ENCODE measurements at places on chromosomes 2 and 18.

DNA sequence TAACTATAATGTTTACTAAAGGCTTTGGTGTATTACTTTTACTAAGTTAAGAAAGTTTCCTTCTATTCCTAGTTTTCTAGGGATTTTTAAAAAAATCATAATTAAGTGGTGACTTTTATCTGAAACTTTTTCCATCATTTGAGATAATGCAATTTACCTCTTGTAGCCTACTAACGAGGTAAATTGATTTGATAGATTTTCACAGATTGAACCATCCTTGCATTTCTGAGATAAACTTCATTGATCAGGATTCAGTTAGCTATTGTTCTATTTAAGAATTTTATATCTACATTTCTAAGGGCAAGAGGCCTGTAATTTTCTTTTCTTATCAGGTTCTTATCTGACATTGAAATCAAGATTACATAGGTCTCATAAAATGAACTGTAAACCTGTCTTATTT, 178.1 kb downstream of the MIB1 start:
- DNase-seq, result no peak

DNA sequence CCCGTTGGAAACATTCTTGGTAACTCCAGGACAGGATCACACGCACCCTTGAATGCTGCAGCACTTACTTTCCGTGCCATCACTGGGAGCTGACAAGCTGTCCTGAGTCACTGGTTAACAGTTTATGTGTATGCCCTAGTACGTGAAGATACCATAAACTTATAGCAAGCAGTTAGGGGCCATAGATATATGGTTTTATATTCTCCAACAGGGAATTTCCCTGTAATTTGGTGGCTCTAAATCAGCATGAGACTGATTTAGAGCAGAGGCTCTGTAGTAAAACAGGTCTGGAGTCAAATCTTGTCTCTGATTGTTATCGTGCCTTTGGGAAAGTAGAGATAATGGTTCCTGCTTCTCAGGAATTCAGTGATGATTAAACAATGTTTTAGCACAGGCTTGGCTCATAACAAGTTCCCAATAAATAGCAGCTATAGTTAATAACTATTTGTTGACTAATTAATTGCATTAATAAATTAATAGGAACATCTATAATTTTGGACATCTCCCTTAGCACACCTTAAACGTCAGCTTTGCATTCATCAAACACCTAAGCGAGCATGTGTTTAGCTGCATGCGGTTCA, 215.2 kb downstream of the VAPA start:
- DNase-seq, result no peak

- no peak for DNase-seq
Observed at GRCh38 chr2:120769787-120770120, 34.1 kb downstream of the GLI2 start.

DNA sequence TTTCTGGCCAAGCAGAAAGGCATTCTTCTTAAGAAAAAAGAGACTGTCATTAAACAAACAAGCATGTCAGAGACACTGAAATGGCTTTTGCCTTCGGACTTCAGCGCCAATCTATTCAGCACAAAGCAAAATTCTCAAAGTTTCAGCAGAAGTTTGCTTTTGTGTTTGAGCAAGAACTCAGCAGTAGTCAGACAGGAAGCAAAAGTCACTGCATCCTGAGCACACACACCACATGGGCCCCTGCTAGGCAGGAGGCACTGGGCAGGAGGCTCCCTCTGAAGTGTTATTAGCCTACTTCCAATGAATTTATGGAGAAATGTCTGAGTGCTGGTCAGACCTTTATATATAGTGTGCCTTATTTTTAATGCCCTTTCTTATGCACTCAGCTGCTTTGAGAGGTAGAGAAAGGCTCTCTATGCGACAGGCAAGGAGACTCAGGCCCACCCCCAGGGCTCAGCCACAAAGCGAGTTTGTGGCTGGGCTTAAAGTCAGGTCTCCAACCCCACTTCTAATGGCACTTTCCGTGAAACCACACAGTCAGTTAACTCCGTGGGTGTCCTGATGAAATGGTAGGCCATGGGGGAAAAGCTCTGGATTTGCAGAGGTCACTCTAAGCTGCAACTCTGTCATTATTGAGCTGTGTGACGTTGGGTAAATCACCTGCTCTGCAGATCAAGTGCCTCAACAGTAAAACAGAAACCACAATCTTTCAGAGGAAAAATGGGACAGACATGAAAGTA, 161.0 kb upstream of the TMEM200C start:
- DNase-seq, result no peak

DNA sequence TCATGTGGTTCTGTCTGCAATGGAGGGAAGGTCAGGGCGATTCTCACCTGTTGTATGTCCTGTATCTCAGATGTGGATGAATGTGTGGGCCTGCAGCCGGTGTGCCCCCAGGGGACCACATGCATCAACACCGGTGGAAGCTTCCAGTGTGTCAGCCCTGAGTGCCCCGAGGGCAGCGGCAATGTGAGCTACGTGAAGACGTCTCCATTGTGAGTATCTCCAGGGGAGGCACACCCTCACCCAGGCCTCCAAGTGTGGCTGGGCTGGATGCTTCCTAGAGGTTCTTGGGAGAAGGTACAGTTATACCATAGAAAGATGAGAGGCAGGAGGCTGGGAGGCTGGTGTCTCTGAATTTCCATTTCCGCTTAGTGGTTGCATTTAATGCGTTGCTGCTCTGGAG, 46.9 kb downstream of the FBLN7 start:
- no peak for DNase-seq

DNA sequence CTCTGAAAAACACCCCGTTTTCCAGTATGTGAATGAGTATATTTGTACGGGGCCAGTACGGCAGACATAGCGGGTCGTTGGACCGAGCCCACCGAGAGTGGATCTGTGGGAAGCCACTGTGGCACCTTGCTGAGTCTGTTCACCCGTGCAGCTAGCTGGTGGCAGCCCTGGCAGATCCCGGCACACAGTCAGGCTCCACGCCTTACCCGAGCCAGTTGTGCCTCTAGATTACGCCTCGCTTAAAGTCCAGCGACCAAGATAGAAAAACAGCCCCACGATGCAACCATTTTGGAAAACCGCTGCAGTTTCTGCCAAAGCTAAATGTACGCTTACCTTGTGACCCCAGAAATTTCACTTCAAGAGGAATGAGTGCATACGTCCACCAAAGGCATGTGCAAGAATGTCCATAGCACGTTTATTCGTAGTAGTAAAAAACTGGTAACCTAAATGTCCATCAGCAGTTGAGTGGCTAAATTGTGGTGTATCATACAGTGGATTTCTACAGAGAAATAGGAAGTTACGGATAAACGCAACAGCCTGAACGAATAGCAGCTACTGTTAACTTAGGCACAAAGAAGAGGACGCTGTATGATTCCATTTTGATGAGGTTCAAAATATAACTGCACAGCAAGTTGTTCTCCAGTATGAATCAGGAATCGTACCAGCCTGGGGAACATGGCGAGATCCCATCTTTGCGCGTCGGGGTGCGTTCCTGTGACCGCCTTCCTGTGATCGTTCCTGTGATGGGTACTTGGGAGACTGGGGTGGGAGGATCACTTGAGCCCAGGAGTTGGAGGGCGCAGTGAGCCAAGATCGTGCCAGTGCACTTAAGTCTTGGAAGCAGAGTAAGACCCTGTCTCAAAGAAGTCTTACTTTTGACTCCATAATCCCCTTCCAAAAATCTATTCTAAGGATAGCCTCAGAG, 688 bp upstream of the WDR33 start:
- no peak for DNase-seq

GRCh38 chr2:15058015-15058720, 425.7 kb downstream of the LRATD1 start:
- DNase-seq, result peak; percentile 19

GRCh38 chr2:239293775-239294430, 106.9 kb downstream of the HDAC4 start:
- peak; percentile 63 for DNase-seq

GRCh38 chr18:34787931-34788532, 77.9 kb downstream of the DTNA start:
- peak; percentile 17 for DNase-seq

Measured in stimulated activated CD4-positive, alpha-beta T cell treated with anti-CD3 and anti-CD28 coated beads, Interleukin-2, amount 100 ng/mL, for 24 hours (primary cell).